ENCODE measurements at places on chromosomes 13 and 19.
A peak's percentile ranks its signal among the peaks of the same experiment; 100 is the strongest.

DNA sequence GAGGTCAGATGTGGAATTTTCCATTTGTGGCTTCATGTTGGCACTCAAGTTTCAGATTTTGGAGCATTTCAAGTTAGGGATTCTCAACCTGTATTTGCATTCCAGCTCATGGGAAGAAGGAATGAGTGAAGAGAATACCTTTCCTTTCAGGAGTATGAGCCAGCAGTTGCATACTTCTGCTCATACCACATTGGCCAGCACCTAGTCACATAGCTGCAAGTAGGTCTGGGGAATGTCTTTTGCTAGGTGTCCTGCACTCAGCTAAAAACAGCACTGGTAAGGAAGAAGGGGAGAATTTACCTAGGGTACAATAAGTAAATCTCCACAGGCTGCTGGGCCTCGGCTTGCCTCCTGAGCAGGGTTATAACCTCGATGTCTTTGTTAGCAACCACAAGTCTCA, 24.6 kb upstream of the ATP8A2 start:
- DNase-seq = no peak

DNA sequence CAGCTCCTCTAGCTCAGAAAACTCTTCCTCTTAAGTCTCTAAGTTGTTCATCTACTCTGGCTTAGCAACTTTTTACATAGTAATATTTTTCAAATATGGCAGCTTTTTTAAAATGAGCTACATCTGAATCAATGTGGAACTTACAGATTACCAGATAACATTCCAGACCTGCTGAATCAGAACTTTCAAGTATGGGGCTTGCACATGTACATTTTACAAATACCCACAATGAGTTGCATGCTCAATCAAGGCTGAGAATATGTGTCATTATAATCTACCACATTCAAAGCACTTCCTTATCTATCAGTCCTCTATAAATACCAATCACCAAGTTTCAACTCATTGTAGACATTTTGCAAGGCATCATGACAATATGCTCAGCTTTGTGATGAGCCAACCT, 383.1 kb downstream of the FGF14 start:
- no peak for DNase-seq

DNA sequence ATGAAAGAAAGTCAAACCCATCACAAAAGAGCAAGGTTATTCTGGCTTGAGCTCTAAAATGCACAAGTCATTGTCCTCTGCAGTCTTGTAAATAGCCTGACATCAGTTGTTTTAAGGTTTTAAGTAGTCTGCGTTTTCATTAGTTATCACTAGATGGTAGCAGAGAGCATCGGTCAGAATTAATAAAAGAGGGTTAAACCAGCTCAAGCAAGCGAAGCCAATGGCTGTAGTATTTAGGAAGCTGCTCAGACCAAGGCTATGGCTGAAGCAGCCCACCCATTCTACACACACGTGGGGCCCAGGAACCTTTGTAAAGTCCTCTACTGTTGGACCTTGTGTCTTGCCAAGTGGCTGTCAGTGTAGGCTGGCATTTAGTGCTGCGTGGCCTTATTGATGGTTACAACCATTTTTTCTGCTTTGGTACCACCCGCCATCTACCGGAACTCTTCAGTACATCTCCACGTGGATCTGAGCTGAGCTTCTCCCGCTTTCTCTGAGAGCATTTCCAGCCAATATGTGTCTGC, 13.3 kb upstream of the ZNF57 start:
- peak; percentile 51 for DNase-seq

- DNase-seq = no peak
Observed at GRCh38 chr19:46346821-46347571, at the start of gene PPP5C. PPP5C (plus strand) TSS chr19:46347087; CDS start chr19:46347097, 10 bp downstream.

- DNase-seq = peak; percentile 66
Observed at GRCh38 chr13:107211073-107211472, 643.1 kb upstream of the ARGLU1 start.

- no peak for DNase-seq
Observed at GRCh38 chr13:92173254-92173653, 774.8 kb downstream of the GPC5 start.

DNA sequence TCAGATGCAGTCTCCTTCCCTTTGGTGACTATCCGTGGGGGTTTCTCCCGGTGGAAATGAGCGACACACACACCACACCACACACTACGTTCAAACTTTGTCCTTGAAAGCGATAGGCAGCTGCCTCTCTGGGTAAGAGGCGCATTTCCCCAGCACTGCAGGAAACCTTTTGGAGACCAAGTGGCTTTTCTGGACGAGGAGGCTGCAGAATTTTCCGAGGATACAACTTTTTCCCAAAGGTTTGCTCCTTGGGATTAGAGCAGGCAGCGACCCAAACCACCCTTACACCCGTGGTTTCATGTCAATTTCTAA, 38.2 kb upstream of the FLT1 start:
- DNase-seq = no peak

DNA sequence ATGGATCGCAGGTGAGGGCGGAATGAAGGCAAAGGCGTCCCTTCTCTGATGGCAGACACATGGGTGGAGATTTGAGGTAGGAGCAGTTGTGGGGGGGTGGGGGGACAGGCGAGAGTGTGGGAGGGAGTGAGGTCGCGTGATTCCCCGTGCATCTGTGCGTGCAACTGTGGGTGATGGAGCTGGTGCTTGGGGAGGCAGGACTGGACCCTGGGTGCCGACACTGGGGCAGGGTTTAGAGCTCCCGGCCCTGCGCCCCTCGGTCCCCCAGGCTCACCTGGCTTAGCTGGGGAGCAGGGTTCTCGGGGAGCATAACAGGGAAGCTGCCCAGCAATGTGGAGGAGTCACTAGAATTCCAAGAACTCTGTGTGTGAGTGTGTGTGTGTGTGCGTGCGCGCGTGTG, 3.4 kb downstream of the TMPRSS9 start:
- DNase-seq = no peak

DNA sequence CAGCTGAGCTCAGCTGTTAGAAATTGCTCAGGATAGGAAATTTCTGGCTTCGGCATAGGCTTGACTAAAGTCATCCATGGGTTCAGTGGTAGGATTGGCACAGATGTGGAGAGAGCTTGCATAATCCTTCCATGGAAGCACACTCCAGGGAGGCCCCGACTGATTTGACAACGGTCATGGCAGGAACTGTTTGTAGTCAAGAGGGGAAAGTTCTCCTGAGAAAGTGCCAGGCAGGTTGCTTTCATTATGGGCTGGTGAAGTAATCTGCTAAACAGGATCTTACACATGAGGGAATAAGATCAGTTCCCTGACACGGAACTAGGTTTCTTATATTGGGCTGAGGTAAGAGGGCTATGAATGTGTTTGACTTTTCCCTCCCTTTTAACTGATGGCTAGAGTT, 120.1 kb downstream of the RGCC start:
- DNase-seq = no peak

DNA sequence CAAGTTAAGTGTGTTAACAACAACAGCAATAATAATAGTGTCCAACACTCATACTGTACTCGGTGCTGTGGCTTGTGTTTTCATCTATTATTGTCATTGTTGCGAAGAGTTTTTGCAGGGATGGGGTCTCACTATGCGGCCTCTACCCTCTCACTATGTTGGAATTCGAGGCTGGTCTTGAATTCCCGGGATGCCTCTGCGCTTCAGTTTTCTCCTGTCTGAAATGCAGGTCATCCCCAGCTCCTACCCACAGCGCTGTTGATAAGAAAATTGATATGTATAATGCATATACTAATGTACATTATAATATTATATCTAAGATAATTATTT, 4.9 kb upstream of the SBK3 start:
- no peak for DNase-seq

GRCh38 chr13:24271231-24271600, 38.2 kb upstream of the C1QTNF9 start:
- no peak for DNase-seq

GRCh38 chr13:73837147-73837546, 297.1 kb downstream of the KLF12 start:
- no peak for DNase-seq

GRCh38 chr19:40604647-40605215, 3.6 kb downstream of the LTBP4 start:
- DNase-seq = no peak

GRCh38 chr13:47110833-47111240, 214.0 kb upstream of the HTR2A start:
- no peak for DNase-seq

DNA sequence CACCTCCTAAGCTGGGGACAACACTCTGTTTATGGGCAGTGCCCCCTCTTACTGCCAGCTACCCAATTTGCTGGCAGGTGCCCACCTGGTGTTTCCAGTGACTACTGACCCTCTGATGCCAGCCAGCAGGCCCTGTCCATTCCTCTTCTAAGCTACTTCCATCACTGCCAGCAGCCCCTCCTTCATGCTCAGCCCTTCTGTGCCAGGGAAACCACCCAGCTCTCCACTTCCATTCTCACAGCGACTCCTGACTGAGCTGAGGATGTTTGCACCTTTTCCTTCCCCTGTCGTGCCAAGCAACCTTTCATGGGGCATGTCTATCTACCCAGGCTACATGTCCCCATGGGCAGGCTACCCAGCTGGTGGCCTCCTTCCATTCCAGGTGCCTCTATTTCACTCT, 24.0 kb upstream of the ZNF492 start:
- no peak for DNase-seq

DNA sequence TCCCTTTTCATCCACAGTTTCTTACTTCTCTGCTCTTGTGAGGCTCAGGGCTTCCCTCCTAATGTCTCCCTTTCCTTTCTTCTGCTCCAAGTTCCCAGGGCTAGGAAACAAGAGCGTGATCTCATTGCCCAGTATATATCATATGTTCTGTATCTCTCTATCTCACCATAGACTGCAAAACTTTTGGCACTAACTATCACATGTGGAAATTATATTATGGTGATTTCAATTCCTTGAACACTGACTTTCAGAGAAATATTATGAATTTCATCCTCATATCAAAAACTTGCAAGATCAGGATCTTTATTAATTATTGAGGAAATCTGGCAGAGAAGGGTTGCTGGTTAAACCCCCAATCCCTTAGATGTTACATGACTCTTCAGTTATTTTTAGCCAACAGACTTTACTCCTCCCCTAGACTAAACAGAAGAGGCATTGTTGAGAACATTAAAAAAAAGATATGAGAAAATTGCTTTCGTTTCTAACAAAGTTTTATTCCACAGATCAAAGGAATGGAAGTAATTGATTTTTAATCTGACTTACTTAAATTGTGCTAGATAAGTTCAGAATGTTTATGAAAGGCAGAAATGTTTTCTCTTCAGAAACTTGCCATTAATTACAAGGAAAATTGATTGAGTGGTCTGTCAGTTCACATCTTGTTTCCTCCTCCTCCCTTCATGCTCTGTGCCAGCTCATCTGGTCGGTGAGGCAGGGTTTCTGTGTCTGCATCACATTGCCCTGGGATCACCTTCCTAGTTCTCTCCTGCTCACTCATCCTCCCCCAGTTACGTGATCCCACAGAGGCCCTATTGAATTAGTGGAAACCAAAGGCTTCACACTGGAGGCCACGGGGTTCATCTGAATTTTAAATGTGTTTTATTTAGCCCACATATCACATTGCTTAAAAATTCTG, 378.5 kb downstream of the LMO7 start:
- no peak for DNase-seq

DNA sequence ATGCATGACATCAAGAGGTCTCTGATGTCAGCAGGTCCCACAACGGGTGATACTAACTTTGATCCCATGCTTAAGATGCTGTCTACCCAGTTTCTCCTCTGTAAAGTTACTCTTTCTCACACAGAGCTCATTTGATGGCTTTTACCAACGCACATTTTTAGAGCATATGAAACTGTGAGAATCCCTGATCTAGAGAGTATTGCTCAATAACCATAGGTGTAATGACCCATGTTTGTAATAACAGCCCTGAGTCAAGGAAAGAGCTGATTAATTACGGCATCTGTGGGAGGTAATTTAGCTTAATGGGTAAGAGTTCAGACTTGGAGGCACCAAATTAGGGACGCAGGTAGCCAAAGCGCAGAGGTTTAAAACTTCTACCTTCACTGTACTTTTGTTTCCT, 18.0 kb upstream of the IZUMO2 start:
- no peak for DNase-seq

DNA sequence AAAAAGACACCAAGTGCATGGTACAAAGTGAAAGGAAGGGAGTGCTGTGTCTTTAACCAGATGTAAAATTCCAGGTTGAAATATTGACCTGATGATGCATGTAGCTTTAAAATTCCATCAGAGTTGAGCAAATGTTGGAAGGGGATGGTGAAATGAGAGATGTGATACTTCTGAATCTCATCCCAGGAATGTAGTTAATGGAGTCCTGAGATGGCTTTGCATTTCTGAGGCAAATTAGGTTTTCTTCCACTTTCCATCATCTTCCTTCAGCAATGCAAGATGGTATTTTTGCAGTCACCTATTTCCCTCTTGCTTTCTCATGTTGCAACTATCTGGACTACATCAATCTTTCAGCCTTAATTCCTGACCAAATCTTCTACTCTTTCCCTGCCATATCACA, 194.1 kb upstream of the MIR17HG start:
- DNase-seq = no peak

DNA sequence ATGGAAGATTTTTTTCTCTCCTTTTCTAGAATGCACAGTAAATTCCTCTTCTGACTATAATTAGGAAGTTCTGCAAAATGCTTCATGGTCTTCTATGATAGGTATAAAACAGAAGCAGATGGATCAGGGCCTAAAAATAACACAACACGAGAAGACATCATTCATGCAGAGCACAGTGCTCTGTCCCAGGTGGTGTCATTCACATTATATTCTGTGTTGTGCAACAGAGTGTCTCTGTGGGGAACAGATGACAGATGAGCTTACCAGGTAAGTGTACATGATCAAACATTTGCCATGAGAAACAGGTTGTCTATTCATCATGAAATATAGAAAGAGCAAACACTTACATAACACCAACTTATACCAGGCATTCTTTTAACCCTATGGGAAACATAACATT, 288.3 kb downstream of the KCTD12 start:
- no peak for DNase-seq

- no peak for DNase-seq
Observed at GRCh38 chr19:11066326-11066725, 22.9 kb upstream of the LDLR start.

- DNase-seq = no peak
Observed at GRCh38 chr13:52169839-52170238, 10.4 kb upstream of the NEK3 start.

- no peak for DNase-seq
Observed at GRCh38 chr19:44866664-44867063, 20.6 kb downstream of the NECTIN2 start.

- DNase-seq = no peak
Observed at GRCh38 chr13:109249780-109250528, 536.4 kb downstream of the IRS2 start.

DNA sequence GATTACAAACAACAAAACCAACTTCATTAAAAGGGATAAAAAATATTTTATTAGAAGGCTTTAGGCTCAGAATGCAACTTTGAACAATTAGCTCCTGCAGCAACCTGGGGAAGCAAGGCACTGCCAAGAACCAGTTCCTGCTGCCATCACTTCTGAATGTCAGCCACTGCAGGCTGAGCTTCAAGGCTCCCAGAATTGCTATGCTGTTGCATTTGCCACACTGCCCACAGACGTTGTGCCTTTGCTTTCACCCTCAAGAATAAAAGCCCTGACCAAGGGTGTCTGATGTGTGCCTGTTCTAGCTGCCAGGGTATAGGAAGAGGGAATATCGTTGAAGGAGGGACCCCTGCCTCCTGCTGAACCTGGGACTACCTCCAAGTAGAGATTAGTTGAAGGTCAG, 238.4 kb downstream of the ITGBL1 start:
- no peak for DNase-seq
